Left ventricle myocardium inferior (tissue), 1 donor: ENCODE measurements at places on chromosomes 2 and 18. TPM values are rescaled to one million over a fixed set of nuclear protein-coding genes. Genes with fewer than 3 reads are reported as not detected.

PLGLB1 gene
- 2.4 TPM for total RNA-seq

THSD7B gene
- 0.22 TPM for total RNA-seq

FER1L5 gene
- total RNA-seq: 0.05 TPM

SALL3 gene
- total RNA-seq: 0.36 TPM

GFPT1 gene
- 46.2 TPM for total RNA-seq

HMSD gene
- total RNA-seq: not detected

COL5A2 gene
- total RNA-seq: 9.3 TPM

ZAP70 gene
- 0.55 TPM for total RNA-seq

DBI gene
- total RNA-seq: 303 TPM

EPB41L3 gene
- total RNA-seq: 6.3 TPM

TRABD2A gene
- 0.49 TPM for total RNA-seq

DPP10 gene
- total RNA-seq: 0.16 TPM

ANKRD62 gene
- not detected for total RNA-seq

WDR35 gene
- total RNA-seq: 4.8 TPM

CWC22 gene
- 12.0 TPM for total RNA-seq

CCL20 gene
- total RNA-seq: not detected

SOX11 gene
- 0.93 TPM for total RNA-seq

UCN gene
- total RNA-seq: 1.5 TPM

CPLX4 gene
- not detected for total RNA-seq

CFC1 gene
- not detected for total RNA-seq

SERPINB3 gene
- total RNA-seq: not detected

EFHD1 gene
- total RNA-seq: 29.7 TPM

EEF1B2 gene
- 229 TPM for total RNA-seq

PROKR1 gene
- total RNA-seq: not detected

PDIA6 gene
- 107 TPM for total RNA-seq

WIPF1 gene
- total RNA-seq: 15.0 TPM

MC2R gene
- total RNA-seq: not detected

HEATR5B gene
- total RNA-seq: 20.0 TPM

CD207 gene
- not detected for total RNA-seq

TUBA4B gene
- not detected for total RNA-seq

SERPINB5 gene
- total RNA-seq: not detected

PKDCC gene
- total RNA-seq: 88.7 TPM

THADA gene
- total RNA-seq: 15.4 TPM

DSG4 gene
- not detected for total RNA-seq

SH3RF3 gene
- total RNA-seq: 7.9 TPM

IL1F10 gene
- total RNA-seq: not detected

WDR75 gene
- total RNA-seq: 17.0 TPM
